ENCODE measurements at places on chromosomes 5 and 9. TPM values are rescaled to one million over a fixed set of nuclear protein-coding genes. Genes with fewer than 3 reads are reported as not detected.

The SLC6A3 gene
- total RNA-seq = not detected

The PIP5K1B gene
- not detected for total RNA-seq

The SOX30 gene
- 0.23 TPM for total RNA-seq

The PDE6A gene
- not detected for total RNA-seq

The EIF4EBP3 gene
- 2.8 TPM for total RNA-seq

The SH3RF2 gene
- 16.3 TPM for total RNA-seq

- DNase-seq = peak; percentile 85
Measured at GRCh38 chr9:110919609-110920008, 118.7 kb downstream of the LPAR1 start.

- no peak for DNase-seq
Measured at GRCh38 chr9:131092548-131093440, 3.5 kb upstream of the AIF1L start.

- DNase-seq = peak; percentile 69
Measured at GRCh38 chr9:109602987-109603386, 104.9 kb upstream of the PTPN3 start.

DNA sequence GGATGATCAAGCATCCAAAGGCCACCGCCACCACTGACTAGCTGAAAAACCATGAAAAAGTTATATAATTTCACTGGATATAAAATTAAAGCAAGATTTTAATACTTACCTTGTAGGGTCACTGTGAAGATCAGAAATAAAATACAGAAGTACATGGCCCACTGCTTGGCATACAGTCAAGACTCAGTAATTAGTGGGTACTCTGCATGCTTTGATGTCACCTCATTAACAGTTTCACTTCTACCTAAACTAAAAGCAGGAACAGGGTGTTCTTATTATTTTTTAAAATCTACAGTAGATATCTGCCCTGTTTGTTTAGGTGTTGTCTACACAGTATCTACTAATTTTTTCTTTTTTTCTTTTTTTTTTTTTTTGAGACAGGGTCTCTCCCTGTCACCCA is 66.4 kb downstream of the NFIB start:
- DNase-seq = no peak

DNA sequence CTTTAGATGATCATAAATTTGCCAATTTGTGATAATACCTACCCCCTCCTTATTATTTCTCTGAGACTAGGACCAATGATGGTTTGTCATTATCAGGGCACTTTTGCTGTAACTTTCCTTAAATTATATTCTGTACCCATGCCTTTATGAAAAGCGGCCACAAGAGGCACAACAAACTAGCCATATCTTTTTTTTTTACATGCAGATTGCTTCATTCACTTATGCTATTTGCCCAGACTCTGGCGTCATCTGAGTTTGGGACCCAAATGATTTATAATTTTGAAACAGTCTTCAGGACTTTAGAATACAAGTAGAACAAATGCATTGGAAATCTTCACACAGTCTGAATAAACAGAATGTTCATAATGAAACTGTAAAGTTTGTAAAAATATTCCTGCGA is 408.1 kb downstream of the MAT2B start:
- no peak for DNase-seq

- peak; percentile 71 for DNase-seq
Measured at GRCh38 chr5:117800261-117800660, 1188.1 kb downstream of the DTWD2 start.

DNA sequence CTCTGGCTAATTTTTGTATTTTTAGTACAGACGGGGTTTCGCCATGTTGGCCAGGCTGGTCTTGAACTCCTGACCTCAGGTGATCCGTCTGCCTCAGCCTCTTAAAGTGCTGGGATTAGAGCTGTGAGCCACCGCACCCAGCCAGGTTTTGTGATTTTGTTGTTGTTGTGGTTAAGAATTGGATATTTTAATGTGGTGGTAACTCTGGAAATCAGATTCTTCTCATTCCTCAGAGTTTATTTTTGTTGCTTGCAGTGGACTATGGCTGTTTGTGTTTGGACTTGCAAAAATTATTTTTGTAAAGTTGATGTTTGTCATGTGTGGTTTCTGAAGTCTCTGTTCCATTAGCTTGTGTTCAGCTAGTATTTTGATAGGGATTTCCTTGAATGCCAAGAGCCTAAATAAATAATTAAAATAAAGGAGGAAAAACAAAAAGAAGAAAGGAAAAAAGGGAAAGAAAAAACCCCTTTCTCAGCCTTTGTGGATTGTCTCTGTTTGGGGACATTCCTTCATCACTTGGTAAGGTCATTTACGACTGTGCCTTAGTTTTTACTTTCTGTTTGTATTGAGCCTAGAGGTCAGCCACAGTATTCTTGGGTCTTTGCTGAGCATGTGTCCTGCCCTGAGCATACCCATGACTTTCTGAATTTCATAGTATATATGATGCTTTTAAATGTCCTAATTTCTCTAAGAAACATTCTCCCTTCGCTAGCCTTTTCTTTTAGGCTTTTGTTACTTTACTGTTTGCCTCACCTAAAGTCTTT is 37.3 kb downstream of the PBX3 start:
- no peak for DNase-seq

- DNase-seq = no peak
Measured at GRCh38 chr5:129904102-129904666, at the start of gene CHSY3. Gene CHSY3, plus strand, starts transcription at chr5:129904465.

- DNase-seq = no peak
Measured at GRCh38 chr9:22244139-22245011, 202.2 kb upstream of the DMRTA1 start.

GRCh38 chr5:41270423-41271251 is 57.3 kb upstream of the C6 start:
- DNase-seq = peak; percentile 18

DNA sequence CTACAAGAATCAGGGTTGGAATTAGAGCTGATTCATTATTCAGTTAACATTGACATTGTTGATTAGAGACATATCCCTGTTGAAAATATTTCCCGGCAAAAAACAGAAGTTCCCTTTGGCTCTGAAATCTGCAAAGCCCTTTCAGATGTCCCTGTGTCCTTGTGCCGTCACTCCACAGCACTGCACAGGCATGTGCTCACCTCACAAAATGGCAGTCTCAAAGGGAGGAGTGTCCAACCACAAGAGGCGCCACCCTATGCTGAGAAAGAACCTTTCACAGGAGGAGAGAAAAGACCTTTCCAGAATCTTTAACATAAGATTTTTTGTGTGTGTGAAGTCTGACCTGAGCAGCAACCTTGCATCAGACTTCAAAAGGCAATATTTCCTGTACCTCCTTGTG is 112.8 kb upstream of the PRSS3 start:
- DNase-seq = no peak

GRCh38 chr5:35862126-35862525 is 5.4 kb downstream of the IL7R start:
- DNase-seq = no peak

DNA sequence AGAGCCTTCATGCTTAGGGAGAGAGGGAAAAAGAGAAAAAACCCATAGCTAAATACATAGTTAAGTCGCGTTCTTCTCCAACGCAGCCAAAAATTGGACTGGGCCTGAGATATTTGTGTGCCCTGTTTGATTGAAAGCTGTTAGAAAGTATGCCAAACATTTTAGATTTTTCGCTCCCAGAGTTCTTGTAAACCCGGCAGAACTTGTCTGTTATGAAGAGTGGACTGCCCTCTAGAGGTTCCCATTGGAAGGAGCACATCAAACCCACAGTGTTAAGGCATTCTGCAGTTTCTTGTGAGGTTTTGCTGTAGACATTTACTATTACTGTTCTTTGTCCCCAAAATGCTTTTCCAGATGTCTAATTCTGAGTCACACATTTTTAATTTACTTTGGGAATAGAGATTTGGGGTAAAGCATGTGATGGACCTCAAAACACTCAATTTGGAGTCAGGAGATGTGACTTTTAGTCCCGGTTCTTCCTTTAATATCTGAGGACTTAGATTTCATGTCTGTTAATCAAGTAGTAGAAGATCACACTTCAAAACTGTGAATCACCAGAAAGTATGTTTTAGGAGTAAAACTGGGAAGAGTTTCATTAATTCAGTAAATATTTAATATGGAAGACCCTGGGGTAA is 96.6 kb downstream of the PCSK1 start:
- DNase-seq = peak; percentile 57

- no peak for DNase-seq
Measured at GRCh38 chr5:82793808-82794419, 283.3 kb downstream of the TMEM167A start.

DNA sequence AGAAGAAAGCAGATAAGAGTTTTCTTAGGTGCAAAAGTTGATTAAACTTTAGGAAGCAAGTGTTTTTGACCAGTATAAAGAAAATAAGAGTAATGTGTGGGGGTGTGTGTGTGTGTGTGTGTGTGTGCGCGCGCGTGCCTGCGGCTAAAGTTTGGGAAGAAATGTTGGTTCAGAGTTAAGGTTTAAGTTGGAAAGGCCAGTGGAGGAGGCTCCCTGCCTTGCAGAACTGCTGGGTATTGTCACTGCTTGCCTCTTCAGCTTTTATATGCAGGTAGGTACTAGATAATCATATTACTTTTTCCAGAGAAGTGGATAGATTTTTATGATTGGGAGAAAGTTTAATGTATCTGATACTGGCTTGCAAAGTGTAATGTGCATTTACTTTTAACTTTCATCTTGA is 2.0 kb downstream of the PIK3R1 start:
- DNase-seq = no peak

DNA sequence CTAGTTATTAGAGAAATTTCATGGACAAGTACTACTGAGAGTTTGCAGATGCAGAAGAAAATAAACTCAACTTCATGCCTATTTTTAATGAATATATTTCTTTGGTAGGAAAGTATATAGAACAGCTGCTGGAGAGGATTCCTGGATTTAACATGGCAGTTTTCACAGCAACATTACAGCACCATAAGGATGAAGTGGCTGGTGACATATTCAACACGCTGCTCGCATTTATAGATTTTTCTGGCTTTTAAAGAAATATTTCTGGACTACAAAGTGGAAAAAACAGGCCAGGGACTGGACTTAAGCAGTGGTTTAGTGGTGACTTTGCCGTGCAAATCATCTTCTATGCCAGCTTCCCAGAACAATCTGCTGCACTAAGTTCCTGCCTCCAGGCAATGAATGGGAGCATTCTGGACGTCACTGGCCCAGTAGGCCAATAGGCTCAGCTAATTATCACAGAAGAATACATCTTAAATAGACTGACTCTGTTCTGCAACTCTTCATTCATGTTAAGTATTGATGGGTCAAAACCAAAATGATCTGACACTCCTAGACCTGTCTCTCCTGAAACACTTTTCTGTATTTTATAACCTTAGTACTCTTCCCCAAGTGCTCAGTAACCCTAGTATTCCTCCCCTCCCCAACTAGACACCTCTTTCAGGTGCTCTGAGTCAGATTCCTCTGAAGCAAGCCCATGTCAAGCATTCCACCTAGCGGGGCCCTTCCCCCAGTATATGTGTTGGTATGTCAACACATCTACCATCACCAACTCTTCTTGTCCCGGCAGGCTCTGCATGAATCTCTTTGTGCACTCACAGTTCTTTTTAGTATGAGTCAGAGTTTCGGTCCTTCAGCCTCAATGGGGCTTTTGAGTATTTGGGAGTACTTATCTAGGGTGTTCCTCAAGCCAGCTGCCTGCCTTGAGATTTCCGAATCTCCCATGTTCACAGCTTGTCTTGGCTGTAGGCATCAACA is 625.5 kb downstream of the CHSY3 start:
- DNase-seq = no peak

- DNase-seq = peak; percentile 90
Measured at GRCh38 chr5:34682926-34683623, 26.9 kb downstream of the RAI14 start.

DNA sequence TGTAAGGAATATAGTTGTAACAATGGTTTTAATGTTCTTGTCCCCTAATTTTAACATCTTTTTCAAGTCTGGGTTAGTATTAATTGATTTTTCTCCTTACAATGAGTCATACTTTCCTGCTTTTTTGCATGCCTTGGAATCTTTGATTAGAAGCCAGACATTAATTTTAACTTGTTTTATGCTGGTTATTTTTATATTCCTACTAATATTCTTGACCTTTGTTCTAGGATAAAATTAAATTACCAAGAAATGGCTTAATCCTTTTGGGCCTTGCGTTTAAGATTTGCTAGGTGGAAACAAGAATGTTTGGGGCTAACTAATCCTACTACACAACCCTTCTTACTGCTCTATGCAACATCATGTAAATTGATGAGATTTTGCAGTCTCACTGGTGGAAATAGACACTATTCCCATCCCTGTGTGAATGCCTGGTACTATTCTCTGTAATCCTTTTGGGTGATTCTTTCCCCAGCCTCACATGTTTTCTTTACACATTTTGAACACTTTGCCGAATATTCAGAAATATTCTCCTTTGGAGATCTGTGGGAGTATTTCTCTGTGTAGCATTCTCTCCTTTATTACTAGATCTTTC is 47.2 kb downstream of the ZCCHC7 start:
- DNase-seq = no peak

DNA sequence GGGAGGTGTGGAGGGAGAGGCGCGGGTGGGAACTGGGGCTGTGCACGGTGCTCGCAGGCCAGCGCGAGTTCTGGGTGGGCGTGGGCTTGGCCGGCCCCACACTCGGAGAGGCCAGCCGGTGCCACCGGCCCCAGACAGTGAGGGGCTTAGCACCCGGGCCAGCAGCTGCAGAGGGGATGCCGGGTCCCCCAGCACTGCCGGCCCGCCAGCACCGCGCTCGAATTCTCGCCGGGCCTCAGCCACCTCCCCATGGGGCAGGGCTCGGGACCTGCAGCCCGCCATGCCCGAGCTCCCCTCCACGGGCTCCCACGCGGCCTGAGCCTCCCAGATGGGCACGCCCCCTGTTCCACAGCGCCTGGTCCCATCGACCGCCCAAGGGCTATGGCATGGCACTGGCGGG is 104.6 kb downstream of the GLIS3 start:
- DNase-seq = no peak

DNA sequence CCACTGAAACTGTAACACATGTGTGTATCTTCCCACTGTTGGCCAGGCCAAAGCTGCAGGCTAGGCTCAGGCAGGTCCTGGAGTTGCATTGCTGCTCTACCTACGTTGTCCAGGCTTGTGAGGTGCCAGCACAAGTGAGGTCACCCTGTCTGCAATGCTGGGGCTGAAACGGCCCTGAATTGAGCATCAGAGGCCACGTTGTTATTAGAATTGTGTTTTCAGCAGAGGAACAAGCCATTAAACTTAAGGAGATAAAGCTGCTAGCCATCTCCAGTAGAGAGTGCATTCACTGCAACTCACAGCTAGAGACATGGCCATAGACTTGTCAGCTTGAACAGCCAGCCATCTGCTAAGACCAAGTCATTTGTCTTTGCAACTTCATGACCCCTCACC is 191.8 kb downstream of the SEMA6A start:
- DNase-seq = no peak

DNA sequence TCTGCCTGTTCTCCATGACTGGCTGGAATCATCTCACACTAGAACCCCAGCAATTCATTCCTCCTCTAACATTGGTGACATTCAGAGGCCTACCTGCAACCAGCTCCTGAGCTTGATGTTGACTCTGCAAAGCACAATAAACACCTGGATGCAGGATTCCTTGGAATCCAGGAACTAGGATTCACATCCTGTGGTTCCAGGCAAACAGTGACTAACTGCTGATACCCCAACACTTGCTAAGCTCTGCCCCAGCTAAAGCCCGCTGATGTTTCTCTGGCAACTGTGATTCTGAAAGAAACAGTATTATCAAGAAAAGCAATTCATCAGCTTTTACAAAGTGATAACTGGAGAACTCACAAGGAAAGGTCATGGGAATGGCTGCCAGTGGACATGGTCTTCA is 29.2 kb downstream of the SUSD1 start:
- no peak for DNase-seq
